Left forelimb (tissue), 1 donor: ENCODE measurements at places on chromosomes 4 and X.
A peak's percentile ranks its signal among the peaks of the same experiment; 100 is the strongest.

- no peak for DNase-seq
These were observed 84.2 kb upstream of the EGFL6 start for GRCh38 chrX:13485167-13485566.

GRCh38 chrX:7132335-7133049 lies 15.0 kb upstream of the STS start:
- DNase-seq: no peak

DNA sequence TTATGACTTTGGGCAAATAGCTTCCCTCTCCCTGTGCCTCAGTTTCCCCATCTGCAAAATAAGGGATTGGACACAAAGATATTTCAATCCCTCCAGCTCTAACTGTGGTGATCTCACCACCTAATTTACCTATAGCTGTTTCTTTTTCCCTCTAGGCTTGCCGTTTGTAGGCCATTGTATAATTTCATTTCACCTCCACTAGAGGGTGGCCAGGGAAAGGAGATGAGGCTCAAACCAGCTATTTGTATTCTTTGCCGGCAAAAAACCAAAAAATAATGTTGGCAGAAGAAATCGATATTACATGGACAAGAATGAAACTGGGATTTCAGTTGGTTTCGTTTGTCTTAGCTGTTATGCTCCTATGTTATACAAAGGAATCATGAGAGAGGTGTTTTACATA lies 36.1 kb upstream of the DOCK11 start:
- DNase-seq: no peak

DNA sequence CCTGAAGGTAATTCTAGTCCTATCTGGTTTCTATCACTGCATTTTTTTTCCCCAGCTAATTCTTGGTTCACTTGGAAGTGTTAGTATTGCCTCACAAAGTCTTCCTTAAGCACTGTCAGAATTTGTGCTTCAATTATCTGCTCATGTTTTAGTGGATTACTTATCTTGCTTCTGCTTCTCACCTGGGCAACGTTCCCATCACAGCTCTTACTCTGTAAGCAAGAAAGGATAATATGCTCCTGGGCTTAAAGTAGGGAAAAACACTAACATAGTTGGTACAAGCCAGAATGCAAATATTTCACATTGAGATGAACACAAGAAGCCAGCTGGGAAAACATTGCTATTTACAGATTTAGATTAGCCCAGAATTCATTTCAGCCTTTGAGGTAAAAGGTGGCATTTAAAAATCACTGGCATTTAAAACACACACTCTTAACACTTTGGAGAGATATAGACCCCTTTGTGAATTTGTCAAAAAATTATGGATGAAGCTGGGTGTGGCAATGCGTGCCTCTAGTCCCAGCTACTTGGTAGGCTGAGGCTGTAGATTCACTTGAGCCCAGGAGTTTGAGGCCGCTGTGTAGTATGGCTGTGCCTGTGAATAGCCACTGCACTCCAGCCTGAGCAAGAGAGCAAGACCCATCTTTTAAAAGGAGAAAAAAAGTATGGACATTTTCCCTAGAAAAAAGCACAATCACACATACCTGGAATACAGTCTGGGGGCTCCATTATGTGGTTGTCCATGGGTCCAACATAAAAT lies 6.6 kb upstream of the PTPN13 start:
- DNase-seq: no peak

DNA sequence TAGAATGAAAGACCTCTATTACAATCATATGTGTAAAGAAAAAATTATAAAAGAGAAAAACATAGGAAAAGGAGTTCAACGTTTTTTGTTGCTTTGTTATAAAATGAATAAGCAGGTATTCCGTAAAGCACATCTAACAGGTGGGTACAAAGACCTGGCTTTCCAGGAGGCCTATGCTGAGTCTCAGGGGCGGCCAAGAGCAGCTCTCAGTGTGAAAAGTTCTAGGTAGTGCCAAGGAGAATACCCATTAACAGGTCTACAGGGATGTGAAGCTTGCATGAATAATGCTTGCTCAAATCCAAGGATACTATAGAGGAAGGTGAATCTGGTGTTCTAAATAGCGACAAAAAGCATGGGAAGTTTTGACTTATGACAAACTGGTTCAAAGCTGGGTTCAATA lies 944.4 kb downstream of the PDHA2 start:
- DNase-seq: no peak

- no peak for DNase-seq
These were observed 47.6 kb upstream of the TMEM131L start for GRCh38 chr4:153418558-153418957.

DNA sequence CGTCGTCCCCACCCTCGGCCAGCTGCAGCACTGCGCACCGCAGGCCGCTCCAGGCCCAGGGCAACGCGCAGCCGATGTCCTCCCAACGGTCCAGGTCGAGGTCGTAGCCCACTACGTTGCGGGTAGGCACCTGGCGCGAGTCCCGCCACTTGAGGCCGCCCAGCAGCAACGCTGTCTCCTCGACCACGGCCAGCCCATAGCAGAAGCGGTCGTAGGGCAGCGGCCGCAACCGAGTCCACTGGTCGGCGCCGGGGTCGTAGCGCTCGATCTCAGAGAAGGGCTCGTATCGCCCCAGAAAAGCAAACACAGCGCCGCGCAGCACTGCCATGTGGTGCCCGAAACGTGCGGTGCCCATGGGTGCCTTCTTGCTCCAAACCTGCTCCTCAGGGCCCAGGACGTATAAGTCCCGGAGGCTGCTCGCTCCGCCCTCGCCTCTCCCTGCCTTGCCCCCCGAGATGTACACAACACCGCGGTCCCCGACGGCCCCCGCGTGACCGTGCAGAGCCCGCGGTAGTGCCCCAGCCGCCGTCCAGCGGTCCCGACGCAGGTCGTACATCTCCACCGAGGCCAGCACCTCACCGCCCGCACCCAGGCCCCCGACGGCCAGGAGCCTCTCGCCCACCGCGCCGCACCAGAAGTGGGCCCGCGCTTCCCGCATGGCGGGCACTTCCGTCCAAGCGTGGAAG lies 2.1 kb downstream of the KLHL34 start:
- no peak for DNase-seq

DNA sequence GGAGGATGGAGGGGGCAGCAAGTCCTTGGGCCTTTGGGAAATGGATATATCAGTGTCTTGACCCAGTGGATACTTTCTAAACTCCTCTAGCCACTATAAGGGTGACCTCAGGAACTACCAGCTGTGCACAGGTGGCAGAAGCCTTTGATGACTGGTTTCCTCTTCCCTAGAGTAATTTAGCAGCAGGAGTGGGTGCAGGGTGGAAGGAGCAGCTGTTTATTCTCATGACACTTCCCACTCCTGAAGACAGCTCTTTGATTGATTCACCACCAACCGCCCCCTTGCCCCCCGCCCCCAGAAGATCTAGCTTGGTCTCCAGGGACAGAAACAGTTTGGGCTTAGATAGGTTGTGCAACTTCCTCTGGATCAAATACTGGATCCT lies 63.0 kb downstream of the GPC3 start:
- no peak for DNase-seq

DNA sequence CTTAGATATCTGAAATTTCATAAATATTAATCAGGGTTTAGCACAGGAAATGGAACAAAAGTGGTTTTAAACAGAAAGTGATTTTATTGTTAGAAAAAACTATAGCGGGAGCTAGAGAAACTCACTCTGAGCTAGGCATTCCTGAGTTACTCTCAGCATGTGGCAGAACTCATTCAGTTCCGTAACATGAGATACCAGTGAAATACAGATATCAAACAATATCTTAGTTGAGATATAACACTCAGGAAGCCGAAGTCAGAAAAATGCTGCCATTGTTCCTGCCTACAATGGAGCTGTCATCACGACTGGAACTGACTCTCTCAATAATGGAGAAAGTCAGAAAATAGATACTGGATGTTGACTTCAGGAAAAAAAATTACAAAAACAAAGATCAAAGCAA lies 1428.7 kb downstream of the PCDH18 start:
- no peak for DNase-seq

- DNase-seq: no peak
These were observed 280.9 kb upstream of the PRKX start for GRCh38 chrX:3994315-3994714.

- no peak for DNase-seq
These were observed 1.1 kb downstream of the LGI2 start for GRCh38 chr4:25029479-25030276.

DNA sequence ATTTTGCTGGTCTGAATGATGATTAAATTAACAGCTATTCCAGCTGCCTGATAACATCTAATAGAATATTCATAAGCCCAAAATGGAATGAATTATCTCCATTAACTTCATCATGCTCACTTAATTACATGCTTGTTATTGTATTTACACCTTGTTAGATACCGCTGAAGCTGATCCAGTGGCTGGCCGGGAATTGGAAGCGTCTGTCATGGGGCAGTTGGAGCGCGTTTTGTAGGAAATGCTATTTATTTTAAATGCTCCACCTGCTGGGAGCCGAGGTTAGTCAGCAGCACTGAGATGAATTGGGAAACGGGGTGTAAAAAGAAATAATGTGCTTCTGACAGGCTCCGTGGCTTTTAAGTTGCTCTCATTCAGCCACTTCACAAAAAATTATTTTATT lies 25.2 kb downstream of the ARX start:
- no peak for DNase-seq

DNA sequence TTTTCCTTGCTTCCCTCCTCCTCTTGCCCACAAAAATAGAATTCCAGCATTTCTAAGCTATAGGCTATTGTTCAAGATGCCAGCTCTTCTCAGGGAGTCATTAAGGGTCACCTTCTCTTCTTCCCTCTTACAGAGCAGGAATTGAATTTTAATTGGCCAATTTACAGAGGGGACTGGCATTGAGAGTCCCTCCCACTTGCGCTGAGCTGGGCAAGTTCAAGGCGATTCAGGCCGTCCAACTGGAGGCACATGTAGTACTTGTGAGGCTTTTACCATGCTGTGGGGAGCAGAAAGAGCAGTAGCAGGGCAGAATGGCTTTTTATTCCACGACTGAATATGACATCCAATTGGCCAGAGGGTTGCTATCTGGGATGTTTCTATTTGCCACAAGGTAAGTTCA lies 181.9 kb downstream of the SOWAHB start:
- no peak for DNase-seq

- DNase-seq: no peak
These were observed 11.8 kb downstream of the SMIM14 start for GRCh38 chr4:39626913-39627312.

DNA sequence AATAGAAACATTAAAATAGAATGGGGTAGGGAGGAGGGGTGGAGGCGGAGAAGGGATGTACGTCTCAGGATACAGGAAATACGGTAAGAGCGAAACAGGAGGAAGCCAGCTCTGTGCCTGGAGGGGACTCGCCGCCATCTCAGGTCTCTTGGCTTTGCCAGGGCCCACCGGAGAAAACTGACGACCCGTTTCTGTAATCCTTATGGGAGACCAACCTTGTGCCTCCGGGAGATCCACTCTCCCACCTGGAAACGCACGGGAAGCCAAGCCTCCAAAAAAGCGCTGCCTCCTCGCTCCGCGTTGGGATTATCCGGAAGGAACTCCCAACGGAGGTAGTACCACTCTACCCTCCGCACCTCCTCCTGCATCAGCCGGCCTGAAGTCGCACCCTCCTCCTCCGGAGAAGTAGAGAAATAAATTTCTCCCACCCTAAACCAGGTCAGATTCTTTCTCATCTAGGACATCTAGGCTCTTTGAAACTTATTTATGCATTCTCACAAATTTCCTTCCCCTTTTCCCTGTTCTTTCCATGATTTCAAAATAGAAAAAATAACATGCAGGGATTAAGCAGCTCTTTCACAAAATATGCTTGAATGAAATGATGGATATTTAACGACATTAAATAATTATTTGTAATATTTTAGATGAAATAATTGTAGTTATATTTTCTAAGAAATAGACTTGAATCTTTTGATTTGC lies at the start of gene NBDY:
Gene NBDY, plus strand, starts transcription at position 92 of the 699 bp plus-strand sequence. Its CDS starts 111 bp downstream, at position 203.
- peak; percentile 74 for DNase-seq

- DNase-seq: no peak
These were observed 77.6 kb upstream of the PACRGL start for GRCh38 chr4:20622701-20623100.

DNA sequence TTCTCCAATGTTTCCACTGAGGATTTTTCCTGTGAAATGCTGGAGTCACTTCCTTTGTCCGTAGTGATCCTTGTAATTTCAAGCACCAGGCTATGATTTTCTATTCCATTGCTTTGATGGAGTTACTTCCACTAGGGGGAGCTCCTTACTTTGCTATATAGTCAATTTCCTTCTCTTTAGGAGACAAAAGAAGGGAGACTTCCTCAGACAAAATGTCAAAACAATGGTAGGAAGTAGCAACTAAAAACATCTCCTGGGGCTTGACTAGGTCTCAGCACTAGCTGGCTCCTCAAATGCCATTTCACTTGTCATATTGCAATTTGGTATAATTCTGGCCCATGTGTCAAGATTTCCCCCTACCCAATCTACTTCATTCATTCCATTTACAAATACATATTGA lies 24.1 kb downstream of the ZCCHC12 start:
- no peak for DNase-seq

DNA sequence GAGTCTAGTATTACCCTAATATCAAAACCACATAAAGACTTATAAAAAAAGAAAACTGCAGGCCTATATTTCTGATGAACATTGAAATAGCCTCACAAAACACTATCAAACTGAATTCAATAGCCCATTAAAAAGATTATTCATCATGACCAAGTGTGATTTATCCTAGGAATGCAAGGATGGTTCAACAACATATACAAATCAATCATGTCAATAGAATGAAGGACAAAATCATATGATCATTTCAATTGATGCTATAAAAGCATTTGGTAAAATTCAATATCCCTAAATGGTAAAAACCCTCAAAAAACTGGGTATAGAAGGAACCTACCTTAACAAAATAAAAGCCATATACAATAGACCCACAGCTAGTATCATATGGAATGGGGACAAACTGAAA lies 797.9 kb upstream of the INTU start:
- DNase-seq: no peak

- no peak for DNase-seq
These were observed 46.3 kb downstream of the RASSF6 start for GRCh38 chr4:73573794-73574528.

GRCh38 chr4:133565379-133565778 lies 416.3 kb downstream of the PCDH10 start:
- no peak for DNase-seq

- no peak for DNase-seq
These were observed 469.0 kb upstream of the BOD1L1 start for GRCh38 chr4:14096396-14096965.

GRCh38 chr4:109592367-109592766 lies 32.3 kb downstream of the MCUB start:
- no peak for DNase-seq

DNA sequence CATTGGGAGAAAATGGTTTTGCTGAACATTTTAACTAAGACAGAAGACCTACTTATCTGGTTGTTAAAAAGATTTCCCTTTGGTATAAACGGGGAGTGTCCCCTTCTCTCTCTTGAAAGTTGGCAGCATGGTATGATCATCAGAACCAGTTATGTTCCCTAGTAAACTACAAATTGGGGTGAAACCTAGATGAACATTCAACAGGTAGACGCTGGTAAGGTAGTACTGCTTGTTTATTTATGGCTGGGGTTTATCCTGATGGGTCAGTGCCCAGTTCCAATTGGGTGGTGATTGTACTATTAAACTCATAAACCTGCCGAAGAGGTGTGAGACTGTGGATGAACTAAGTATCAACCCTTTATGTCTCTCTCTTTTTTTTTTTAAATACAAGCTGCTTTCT lies 100.5 kb downstream of the MBNL3 start:
- no peak for DNase-seq

GRCh38 chr4:7182616-7183015 lies 9.7 kb upstream of the SORCS2 start:
- DNase-seq: peak; percentile 12
